ENCODE measurements at places on chromosomes 5 and 9. TPM values are rescaled to one million over a fixed set of nuclear protein-coding genes. Genes with fewer than 3 reads are reported as not detected.

- no peak for DNase-seq
These were observed at the start of gene RORB for GRCh38 chr9:74496819-74497747. Gene RORB (plus strand): TSS chr9:74497335. CDS start chr9:74497977, 642 bp downstream.

DNA sequence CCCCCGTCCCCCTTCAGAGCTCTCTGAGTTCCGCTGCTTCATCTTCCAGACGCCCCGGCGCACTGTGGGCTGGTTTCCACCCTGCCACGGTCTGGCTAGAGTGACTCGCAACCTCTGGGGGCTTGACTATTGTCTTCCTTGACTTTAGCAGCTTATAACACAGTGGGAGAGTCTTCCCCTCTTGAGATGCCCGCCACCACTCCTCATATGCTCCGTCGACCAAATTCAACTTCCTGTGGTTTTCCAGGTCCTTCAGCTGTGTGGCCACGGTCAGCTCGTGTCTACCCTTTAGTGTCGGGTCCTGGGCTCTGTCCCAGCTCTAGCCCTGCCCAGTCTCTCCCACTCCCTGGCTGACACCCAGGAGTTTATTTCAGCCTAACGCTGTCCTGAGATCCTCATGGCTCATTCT lies 28.2 kb upstream of the NCS1 start:
- no peak for DNase-seq

DNA sequence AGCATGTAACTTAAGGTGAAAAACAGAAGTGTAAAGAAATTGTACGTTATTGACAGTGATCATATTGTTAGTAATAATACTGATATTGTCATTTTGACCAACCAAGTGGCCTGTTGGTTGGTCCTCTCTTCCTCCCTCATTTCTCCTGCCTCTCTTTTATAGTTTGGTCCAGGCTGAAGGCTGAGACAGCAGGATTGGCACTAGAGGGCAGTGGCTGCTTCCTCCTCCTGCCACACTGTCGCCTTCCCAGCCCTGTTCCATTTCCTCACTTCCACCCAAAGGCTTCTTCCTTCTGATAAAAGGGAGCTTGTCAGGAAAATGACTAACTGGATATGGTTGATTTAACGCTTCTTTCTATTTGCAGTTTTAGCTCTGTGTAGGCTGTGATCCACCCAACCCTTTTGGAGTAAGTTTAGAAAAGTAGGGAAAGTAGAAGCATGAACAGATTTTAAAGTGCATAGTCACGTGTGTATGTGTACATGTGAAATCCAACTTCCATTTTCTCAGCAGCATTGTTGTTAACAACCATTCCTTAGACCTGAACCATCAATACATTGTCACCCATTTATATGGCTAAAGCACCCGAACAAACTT lies 35.6 kb downstream of the PTCD2 start:
- no peak for DNase-seq

The ELOVL7 gene
- total RNA-seq: 3.9 TPM

GRCh38 chr5:74342948-74343682 lies 297.4 kb downstream of the ENC1 start:
- no peak for DNase-seq

- no peak for DNase-seq
These were observed 158.6 kb upstream of the NUDT12 start for GRCh38 chr5:103721183-103721582.

GRCh38 chr9:98908897-98909634 lies 34.6 kb upstream of the COL15A1 start:
- DNase-seq: no peak

DNA sequence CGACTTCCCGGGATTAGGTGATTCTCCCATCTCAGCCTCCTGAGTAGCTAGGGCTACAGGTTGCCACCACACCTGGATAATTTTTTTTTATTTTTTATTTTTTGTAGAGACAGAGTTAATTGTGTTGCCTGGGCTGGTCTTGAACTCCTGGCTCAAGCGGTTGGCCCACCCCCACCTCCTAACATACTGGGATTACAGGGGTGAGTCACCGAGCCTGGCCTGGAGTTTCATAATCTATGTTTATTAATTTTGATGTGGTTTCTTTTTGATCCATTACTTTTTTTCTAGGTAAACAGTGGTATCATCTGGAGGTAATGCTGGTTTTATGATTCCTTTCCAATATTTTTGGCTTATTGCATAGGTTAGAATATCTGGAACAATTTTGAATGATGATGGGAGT lies 54.2 kb downstream of the KIAA1958 start:
- DNase-seq: no peak

DNA sequence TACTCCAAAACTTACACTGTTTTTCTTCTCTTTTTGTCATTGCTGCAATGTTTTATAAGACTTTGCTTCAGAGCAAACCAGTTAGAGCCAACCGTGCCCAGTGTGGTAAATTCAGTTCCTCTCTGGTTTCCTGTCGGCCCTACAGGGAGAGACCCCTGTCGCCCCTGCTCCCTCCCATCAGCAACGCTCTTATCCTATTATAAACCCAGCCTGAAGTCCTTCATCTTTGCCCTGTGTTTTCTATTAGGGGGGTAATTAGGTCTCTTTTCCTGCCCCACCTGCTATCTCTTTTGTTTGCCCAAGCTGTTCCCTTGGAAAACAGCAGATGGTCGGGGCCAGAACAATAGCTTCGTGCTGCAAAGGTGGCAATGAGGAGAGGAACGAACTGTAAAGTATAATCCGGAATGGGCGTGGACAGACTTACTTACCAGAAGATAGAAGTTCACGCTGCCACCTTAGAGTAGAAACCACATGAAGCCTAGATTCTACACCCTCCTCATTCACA lies 21.4 kb upstream of the OTULINL start:
- no peak for DNase-seq

- no peak for DNase-seq
These were observed 1.1 kb downstream of the SLCO4C1 start for GRCh38 chr5:102294886-102295395.

- no peak for DNase-seq
These were observed 2.7 kb downstream of the ZNF346 start for GRCh38 chr5:177025101-177025601.

DNA sequence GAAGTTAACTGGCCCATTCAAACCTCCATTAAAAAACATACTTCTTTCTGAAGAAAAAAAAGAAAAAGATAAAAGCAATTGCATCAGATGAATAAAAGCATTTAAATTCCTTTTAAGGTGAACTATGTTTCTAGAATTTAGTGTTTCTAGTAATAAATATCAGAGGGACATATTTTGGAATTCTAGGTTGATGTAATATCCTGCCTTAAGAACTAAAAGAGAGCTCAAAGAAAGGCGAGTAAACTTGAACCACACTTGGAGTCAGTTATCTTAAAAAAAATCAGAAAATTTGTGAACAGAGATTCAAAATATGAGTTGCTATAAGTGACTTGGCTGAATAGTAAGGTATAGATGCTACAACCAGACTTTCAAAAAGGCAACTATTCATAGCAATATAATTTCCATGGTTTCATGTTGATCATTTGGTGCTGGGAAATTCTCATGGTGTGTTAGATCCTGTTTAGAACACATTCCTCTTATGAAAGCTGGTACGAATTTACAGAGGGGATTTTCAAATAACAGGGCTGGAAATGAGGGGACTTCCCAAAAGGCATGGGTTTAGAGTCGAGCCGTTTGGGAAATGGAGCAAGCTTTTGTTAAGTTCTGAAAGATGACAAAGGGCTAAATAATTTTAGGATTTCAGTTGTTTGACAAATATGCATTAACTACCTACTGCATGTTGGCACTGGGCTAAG lies 37.6 kb upstream of the RAI14 start:
- DNase-seq: no peak

DNA sequence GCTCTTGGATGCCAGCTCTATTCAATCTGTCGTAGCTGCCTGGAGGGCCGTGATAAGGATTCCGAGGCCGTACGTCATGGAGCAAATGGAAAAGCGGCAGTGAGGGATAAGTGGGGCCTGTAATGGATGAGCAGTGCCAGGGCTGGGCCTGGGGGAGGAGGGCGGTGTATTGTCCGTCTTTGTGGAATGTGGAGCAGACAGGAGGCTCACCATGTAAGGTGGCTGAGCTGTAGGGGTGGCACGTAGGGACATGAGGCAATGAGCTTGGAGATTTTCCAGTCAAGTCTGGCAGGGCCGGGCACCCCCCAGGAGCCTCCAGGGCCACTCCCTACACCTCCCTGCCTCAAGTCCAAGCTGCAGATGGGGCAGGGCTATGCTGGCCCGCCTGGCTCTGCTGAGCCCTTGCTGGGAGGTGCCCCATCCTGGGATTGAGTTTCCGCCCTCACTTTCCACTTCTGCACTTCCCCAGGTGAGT lies 29.2 kb downstream of the NCS1 start:
- DNase-seq: no peak

The RNF44 gene
- total RNA-seq: 24.6 TPM

DNA sequence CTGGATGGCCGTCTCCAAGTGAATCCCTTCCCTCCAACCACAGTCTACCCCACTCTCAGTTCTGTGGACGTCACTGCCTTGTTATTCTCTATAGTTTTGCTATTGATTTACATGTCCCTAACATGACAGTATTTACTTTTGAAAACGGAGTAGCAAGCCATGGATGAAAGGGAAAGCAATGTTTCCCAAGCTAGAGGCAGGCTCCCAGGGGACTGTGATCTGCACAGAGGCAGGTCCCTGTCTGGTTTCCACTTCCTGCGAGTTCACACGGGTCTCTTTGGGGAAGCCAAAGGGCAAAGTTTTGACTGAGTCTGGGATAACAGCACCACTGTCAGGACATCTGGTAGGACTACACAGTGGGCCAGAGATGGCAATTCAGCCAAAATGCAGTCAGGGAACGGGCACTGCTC lies 12.7 kb downstream of the C9orf153 start:
- DNase-seq: no peak

GRCh38 chr9:87381746-87382145 lies 115.9 kb upstream of the DAPK1 start:
- no peak for DNase-seq

The EIF4E1B gene
- not detected for total RNA-seq

- no peak for DNase-seq
These were observed 152.6 kb upstream of the MSX2 start for GRCh38 chr5:174571662-174572397.

DNA sequence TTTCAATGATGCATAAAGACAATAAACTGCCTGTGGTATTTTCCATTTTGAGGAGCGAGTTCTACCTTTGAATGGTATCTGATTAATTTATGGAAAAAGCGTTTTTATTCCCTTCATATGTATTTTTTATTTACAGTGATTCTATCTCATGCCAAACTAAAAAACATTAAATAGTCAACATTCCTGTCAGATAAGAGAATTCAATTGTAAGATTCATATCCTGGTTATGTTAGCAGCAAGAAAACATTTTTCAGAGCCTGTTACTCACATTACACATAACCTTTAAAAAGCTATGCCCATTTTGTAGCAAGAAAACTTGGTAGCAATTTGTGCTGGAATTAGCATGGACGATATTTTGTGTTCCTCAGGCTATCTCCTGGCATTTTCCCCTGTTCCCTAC lies 55.1 kb upstream of the PRLR start:
- no peak for DNase-seq

DNA sequence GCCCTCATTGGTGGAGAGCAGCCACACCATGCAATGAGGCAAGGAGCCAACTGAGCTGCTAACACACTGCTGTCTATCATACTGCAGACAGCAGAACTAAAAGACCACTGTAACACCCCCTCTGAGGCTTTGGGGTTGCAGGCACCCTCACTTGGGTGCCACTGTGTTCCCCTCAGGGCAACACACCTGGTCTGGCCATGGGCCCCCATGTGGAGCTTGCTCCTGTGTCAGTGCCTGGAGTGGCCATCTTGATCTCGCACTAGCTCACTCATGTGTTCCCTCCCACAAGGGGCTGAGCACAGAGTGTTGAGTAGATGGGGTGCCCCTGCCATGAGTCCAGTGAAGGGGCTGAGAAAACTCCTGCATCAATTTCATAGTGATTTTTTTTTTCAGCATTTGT lies 532.4 kb upstream of the FTMT start:
- no peak for DNase-seq

GRCh38 chr9:117958726-117959125 lies 254.5 kb downstream of the TLR4 start:
- no peak for DNase-seq

DNA sequence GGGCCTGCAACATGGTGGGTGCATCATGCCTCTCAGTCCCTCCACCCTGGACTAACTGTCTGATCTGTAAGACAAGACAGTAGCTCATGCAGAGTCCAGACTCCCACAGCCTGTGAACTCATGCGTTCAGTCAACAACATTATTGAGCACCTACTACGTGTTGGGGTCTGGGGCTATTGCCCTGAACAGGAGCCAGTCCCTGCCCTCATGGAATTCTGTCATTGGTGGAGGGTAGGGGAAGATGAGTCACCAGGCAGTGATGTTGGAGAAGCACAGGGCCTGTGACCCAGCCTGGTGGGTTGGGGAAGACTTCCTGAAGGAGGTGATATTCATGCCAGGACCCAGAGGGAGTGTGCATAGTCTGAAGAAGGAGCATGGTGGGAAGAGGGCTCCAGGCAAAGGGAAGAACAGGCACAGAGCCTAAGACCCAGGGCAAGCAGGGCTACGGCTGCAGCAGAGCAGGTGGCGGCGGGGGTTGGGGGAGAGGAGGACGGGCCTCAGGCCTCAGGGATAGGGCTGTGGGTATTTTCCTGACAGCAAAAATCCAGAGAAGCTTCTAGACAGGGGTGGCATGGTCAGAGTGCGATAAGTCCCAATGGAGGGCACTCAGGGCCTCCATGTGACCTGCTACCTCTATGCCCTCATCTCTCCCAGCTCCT lies 26.7 kb upstream of the PSD2 start:
- DNase-seq: no peak

DNA sequence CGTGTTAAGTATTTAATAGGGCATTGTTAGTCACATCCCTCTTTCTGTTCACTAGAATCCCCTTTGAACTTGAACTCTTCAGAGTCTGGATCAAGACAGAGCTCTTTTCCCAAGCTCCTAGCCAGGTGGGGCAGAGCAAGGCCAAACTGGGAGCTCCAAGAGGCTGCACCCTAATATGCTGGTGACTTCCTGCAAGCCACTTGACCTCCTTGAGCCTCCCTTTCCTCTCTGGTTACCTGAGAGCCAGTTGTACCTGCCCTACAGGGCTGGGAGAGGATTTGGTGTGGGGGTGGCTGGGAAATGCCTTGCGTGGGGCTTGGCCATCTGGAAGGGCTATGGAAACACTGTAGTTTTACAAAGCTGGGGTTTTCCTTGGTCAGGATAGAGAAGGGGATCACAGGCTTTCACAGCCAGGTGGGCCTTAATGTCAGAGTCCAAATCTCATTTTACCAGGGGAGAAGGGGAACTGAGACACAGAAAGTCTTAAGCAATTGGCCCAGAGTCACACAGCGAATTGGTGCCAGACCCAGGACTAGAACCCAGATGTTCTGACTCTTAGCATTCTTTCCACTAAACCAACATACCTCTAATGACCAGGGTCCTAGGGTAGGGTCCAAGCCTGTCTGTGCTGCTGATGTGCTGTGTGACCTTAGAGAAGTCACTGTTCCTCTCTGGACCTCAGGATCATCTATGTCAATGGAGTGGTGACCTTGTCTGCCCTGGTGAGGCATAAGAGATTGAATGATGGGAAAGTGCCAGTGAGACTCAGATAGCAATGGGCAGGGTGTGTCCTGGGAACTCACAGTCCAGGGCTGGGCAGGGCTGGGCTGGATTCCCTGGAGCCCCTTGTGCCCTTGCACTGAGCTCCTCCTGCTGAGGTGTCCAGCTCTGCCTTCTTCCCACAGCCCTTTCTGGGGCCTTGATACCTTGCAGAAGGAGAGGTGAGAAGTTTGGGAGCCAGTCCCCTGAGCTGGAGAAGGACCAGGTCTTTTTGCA lies 35.8 kb downstream of the GSN start:
- DNase-seq: no peak

The GABRA1 gene
- not detected for total RNA-seq
